ENCODE measurements at places on chromosomes 1 and 21.

GRCh38 chr1:2974701-2975301 is 46.5 kb upstream of the ACTRT2 start:
- no peak for DNase-seq

DNA sequence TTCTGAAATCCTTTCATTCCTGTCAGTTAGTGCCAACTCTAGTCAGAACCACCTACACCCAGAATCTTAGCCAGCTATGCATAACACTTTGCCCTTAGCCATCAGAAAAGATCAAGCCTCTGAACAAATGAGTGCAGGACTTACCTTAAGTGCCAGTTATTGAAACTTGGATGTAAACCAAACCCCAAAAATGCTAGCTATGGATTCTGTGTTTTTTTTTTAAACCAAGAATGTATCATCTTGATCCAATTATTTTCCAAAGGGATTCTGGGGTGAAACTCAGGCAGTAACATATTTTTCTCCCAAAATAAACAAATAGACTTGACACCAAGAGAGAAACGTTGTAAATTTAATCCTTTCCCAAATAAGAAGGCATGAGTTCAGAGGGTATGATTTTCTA is 538.6 kb upstream of the ADAMTS5 start:
- DNase-seq = no peak

- no peak for DNase-seq
These were observed 127.2 kb downstream of the FAM78B start for GRCh38 chr1:166039436-166040201.

DNA sequence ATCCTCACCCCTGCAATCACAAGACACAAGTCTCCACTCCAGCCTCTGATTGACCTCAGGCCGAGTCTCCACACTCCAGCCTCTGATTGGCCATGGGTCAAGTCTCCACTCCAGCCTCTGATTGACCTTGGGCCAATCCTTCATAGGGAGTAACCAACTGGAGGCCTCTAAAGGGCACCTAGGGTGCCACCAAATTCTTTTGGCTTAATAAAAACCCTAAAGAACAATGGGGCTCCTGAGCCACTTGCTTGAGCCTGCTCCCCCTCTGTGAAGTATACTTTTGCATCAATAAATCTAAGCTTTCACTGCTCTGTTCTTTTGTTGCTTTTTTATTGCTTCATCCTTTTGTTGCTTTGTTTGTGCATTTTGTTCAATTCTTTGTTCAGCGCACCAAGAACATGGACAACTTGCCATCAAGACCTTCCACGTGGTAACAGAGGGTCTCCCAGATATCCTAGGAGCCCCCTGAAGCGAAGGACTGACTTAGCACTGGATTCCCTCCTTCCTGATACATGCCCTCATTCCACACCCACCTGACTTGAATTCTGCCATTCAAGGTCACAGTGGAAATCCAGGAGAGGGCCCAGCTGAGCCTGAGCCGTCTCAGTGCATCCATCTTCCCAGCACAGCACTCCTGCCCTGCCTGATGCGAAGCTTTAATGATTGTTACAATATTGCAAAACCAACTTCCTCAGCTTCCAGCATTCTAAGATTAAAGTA is 152.9 kb downstream of the NPHP4 start:
- no peak for DNase-seq

GRCh38 chr1:173190101-173190936 is 16.8 kb downstream of the TNFSF4 start:
- DNase-seq = peak; percentile 76

GRCh38 chr1:56803561-56804156 is 15.5 kb downstream of the FYB2 start:
- peak; percentile 49 for DNase-seq

GRCh38 chr1:228058949-228059633 is 23.4 kb upstream of the ARF1 start:
- DNase-seq = no peak

DNA sequence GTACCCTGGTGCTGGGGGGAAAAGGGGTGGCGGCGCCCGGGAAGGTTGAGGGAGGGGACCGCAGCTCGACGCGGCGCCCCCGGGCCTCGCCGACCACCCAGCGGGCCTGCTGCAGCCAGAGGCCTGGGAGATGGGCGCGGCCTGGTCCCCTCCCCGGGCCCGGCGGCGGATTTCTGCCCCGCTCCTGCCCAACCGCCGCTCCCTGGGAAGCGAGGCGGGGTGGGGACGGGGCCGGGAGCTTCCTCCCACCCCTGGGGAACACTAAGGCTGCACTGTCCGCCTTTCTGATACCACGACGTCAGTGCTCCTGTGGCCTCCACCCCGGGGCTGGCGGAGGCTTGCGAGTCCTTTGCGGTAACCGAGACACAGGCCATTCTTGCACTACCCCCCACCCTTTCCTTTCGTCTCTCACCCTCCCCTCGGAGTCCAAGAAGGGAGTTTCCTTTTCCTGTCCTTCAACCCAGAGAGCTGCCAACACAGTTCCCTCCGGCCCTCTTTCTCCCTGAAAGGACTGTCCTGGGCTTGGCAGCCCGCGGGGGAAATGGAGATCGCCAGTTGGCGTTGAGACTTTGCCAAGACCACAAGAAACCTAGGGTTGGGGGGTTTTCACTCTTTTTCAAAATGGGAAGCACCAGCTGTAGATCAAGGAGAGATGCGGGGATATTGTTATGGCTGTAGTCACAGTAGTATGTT is 742 bp downstream of the SH3GLB1 start:
- peak; percentile 71 for DNase-seq

DNA sequence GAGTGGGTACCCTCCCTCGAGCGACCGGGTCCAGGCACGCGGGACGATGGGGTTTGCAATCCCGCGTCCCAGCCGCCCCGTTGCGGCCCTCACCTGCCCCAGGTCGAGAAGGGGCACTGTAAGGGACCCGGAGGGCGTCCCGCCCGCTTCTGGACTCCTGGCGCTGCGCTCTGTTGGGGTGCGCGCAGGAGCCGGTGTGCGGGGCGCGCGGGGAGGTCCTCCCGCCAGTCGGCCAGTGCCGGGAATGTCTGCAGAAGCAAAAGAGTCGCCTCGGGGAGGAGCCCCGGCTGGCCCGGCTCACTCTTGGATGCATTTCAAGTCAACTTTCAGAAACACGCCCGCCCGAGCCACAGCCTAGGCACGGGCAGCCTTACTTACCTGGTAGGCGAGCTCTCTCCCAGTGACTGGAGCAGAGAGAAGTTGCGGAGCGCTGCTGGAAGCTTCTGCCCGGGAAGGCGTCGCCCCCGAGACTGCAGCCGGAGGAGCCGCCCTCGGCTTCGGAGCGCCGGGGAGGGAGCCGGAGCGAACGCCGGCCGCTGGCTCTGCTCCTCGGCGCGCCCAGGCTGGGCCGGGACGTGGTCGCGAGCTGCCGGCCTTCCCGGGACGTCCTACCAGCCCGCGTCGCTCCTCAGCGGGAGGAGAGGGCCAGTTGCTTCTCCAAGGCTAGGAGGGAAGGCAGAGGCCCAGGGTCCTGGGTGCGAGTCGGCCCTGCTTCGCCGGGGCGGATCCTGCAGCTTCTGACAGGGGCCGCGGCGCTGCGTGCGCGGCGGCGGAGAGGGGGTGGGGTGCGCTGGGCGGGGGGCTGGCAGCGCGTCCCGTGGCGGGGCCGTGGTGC is at the start of gene LMX1A:
Gene LMX1A (minus strand): TSS at position 739 of the 835 bp plus-strand sequence. CDS start 1,156 bp downstream, outside the sequence.
- no peak for DNase-seq

DNA sequence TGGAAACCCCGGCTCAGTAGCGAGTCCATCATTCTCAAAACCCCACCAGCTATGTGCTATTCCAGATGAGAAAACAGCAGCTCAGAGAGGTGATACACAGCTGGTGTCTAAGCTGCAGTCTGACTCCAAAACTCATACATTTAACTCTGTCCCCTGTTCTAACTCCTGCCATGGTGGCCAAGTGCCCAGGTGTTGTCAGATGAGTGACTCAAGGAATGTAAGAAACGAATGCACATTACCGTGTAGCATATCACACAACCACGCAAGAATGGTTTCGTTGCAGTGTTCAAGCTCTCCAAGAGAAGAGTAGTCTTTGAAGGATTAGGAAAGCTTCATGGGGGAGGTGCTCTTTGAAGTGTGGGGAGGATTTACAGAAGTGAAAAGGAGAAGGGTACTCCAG is 4.7 kb upstream of the XKR8 start:
- no peak for DNase-seq

GRCh38 chr1:55546553-55546952 is 331.4 kb upstream of the USP24 start:
- DNase-seq = no peak

- DNase-seq = no peak
These were observed 33.6 kb upstream of the TRABD2B start for GRCh38 chr1:48030696-48031365.

DNA sequence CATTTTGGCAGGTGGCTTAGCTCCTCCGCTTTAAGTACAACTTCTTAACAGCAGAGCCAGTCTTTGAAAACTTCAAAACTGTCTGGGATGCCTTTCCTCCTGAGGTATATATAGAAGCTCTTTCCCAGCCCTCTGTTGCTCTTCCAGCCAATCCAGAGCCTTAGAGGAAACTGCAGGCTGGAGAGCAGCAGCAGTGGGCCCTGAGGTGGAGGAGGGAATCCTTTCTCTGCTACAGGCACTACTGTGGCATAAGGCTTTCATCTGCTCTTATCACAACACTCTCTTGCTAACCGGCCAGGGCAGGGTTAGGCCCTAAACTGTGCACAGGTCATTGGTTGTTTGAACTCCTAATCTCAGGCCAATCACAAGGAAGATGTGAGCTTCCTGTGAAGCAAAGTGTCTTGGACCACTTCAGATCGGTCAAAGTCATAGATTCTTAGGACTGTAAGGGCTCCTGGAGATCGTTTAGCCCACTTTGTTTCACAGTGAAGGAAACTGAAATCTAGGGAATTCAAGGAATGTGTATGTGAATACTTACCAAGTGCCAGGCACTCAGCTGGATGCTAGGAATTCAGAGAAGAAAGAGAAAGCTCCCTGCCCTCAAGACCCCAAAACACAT is at the start of gene RGS5:
Gene RGS5 (minus strand): TSS at position 84 of the 619 bp plus-strand sequence. CDS start 81 bp downstream, at position 3.
- no peak for DNase-seq

DNA sequence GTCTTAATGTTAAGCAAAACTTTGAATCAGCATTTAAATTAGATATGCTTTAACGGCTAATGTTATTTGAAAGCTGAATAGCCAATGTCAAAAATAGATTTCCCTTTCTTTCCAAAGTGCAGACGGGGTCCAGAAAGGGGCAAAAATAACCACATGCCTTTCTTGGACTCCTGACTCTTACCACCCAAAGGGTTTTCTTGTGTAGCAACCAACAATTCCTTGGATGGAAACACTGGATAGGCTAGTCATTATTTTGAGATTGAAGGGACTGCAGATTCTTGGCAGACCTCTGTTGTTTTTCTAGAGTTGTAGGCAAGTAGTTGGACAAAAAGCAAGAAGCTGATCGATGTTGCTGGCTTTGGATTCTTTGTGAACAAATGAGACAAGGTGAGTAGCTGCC is 107.0 kb downstream of the MRPS6 start:
- DNase-seq = no peak

DNA sequence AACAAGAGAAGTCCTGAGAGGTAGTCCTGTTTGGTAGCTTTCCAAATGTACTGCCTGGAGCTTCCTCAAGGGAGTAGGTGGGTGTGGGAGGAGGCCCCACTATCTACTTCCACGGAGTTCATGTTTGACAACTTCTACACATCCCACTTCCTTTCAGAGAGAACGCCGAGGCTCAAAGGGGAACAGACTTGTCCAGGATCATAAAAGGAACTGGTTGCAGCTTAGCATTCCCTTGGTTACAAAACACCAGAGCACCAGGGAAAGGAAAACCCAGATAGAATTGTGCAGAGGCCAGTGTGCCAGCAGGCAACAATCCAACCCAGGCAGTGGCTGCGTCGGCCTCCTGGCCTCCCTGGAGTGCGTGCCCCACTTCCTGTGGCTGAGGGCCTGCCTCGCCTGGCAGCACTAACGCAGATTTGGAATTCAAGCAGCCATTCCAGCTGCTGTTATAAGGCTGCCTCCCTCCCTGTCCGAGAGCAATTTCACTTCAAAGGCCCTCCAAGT is 4.2 kb upstream of the RAP1GAP start:
- no peak for DNase-seq

- no peak for DNase-seq
These were observed 181.0 kb upstream of the FGGY start for GRCh38 chr1:59115865-59116264.

DNA sequence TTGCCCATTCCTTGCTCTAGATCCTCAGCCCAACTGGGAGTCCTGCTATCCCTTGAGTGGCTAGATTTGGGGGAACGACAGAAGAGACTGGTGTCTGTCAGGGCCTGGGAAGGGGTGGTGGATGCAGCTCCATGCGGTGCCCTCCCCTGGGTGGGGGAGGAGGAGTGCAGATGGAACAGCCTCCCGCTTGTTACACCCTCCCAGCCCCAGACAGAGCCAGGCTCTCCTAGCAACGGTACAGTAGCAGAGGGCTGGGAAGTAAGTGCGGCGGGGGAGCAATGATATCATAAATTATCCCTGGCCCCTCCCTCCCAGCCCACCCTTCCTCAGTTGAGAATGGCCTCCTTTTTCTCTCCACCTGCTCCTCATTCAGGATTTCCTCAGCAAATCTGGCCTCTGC is 37.2 kb downstream of the RHBG start:
- DNase-seq = no peak

GRCh38 chr1:46903481-46903880 is 37.8 kb downstream of the CYP4A11 start:
- no peak for DNase-seq

DNA sequence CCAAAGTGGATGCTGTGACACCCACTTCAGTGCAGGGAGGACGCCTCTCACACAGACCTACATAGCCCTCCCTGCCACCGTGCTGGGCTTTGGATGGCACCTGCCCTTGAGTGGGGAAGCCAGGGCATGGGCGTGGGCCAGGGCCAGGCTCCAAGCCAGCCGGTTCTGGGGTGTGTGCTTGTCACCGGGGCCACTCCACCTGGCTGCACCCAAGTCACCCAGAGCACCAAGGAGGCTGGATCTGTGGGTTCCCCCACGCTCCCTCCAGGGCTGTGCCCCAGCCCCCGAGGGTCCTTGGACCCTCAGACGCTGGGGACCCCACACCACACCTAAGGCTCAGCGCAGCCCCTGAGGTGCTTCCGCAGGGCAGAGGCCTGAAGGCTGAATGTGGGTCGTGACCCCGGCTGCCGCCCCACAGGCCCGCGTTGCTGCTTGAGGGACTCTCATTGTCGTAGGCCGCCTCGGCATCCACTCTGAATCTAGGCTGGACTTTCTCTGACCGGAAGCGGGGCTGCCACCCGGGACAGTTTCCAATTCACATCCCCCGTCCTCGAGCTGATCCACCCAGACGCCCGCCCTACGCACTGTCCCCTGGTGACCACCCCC is 1.5 kb downstream of the MXRA8 start:
- no peak for DNase-seq

GRCh38 chr1:221698579-221699349 is 43.1 kb downstream of the DUSP10 start:
- no peak for DNase-seq

- no peak for DNase-seq
These were observed 8.4 kb downstream of the DENND2D start for GRCh38 chr1:111192074-111192473.
